Left lung (tissue), 14 donors: ENCODE measurements at places on chromosomes 7 and 10. TPM values are rescaled to one million over a fixed set of nuclear protein-coding genes. Genes with fewer than 3 reads are reported as not detected.

Gene NKX2-3
- polyA plus RNA-seq = not detected

Gene AMZ1
- polyA plus RNA-seq = 0.80 TPM

Gene PUS7
- 34.1 TPM for polyA plus RNA-seq

Gene PRF1
- 3.2 TPM for polyA plus RNA-seq

Gene CAV2
- polyA plus RNA-seq = 93.9 TPM

Gene TMEM213
- 0.76 TPM for polyA plus RNA-seq

Gene RBM20
- polyA plus RNA-seq = 1.7 TPM

DNA sequence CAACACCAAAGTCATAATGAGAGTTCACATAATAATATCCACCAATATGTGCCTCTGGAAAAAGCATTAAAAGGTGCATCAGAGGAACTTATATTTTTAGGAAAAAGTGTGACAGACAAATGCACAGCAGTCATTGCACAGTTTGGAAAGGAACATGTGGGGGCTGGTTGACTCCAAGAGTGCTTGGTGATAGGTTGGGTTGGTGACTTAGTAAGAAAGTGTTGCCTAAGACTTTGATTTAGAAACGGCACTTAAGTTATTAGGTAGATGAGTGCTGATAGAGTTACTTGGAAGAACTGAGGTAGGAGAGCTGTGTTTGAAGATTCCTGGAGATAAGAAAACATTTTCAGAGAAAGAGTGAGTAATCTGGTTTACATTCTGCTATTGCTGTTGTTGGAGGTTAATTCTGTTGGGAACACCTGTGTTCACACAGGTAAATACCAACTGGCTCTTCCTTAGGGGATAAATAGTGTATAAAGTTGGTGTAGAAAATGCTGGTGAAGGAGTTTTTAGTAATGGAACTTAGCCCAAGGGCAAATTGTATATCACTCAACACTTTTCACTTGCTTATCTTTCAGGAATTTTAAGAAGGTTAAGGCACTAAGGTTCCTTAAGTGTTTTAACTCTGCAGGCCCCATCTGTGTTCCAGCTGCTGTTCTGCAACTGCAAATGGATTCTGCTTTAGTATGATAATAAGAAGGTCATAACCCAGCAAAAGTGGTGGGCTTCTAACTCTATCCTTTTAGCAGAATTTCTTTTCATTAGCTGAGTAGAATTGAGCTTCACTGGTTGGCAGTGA lies 196.1 kb downstream of the NSUN6 start:
- no peak for DNase-seq

DNA sequence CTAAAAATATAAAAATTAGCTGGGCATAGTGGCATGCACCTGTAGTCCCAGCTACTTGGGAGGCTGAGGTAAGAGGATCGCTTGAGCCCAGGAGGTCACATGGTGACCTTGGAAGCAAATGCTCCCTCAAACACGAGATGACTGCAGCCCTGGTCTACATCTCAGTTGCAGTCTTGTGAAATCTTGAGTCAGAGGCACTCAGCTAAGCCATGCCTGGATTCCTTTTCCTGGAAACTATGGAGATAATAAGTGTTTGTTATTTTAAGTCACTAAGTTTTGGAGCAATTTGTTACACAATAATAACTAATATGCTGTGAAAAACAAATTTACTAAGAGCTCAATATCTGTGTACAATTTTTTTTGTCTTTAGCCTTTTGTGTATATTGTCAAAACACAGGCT lies 284.3 kb upstream of the KAT6B start:
- DNase-seq = peak; percentile 44

DNA sequence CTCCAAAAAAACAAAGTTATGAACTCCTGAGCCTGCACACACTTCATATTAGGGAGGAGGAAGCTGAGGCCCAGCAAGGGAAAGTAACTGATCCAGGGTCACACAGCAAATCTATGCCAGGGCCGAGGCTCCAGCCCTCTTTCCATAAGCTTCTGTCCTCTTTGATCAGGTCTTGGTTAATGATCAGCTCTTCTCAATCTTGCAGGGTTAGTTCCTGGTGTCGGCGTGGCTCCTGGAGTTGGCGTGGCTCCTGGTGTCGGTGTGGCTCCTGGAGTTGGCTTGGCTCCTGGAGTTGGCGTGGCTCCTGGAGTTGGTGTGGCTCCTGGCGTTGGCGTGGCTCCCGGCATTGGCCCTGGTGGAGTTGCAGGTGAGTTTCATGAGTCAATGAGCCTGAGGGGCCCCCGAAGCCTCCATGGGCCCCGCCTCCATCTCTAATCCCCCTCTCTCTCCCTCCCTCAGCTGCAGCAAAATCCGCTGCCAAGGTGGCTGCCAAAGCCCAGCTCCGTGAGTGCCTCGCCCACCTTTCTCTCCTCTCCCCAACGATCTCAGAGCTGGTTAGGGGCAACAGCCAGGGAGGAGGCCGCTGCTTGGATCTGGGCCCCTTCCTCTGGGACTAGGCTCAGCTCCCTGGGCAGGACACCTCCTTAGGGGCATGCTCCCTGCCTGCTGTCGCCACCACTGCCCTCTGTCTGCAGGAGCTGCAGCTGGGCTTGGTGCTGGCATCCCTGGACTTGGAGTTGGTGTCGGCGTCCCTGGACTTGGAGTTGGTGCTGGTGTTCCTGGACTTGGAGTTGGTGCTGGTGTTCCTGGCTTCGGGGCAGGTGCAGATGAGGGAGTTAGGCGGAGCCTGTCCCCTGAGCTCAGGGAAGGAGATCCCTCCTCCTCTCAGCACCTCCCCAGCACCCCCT lies 23.7 kb upstream of the LIMK1 start:
- DNase-seq = peak; percentile 86

DNA sequence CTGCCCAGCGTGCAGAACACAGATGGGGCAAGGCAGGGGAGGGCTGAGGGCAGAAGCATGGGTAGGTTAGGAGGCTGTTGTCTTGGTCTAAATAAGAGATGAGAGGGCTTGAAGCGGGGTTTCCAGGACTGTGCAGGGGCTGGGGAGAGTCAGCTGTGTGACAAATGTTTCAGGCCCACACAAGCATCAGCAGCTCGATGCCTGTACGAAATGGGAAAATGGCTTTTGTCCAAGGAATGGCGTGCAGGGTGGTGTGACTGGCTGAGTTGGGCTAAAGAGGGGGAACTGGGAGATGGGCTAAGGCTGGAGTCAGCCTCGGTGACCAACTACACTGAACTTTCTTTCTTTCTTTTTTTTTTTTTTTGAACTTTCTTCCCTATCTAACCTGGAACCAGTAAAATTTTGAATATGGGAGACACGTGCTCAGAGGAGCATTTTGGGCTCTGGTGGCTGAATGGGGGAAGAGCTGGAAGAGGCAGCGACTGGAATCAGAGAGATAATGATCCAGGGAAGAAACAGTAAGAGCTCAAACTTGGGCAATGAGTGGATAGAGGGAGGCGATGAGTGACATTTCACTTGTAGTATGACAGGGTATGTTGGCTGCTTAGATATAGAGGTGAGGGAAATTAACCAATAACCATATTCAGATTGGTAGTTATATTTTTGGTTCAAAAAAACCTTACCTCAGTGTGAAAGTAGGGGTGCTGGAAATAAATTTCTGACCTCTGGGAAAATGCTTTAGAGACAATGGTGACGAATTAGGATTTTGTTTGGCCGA lies 10.2 kb upstream of the EPHA1 start:
- no peak for DNase-seq

DNA sequence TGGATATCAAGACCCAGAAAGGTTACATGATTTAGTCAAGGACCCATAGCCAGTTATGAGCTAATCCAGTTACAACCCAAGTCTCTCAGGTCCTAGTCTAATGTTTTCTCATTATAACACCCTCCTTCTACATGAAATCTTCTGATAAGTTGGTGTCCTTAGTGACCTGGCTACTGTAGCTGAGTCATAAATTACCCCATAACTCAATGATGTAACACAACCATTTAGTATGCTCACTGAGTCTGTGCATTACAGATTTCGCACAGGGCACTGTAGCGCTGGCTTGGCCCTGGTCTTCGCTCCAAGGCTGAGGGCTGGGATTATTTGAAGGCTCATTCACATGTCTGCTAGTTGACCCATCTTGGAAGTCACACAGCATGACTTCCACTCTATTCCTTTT lies 36.0 kb upstream of the GLCCI1 start:
- no peak for DNase-seq

DNA sequence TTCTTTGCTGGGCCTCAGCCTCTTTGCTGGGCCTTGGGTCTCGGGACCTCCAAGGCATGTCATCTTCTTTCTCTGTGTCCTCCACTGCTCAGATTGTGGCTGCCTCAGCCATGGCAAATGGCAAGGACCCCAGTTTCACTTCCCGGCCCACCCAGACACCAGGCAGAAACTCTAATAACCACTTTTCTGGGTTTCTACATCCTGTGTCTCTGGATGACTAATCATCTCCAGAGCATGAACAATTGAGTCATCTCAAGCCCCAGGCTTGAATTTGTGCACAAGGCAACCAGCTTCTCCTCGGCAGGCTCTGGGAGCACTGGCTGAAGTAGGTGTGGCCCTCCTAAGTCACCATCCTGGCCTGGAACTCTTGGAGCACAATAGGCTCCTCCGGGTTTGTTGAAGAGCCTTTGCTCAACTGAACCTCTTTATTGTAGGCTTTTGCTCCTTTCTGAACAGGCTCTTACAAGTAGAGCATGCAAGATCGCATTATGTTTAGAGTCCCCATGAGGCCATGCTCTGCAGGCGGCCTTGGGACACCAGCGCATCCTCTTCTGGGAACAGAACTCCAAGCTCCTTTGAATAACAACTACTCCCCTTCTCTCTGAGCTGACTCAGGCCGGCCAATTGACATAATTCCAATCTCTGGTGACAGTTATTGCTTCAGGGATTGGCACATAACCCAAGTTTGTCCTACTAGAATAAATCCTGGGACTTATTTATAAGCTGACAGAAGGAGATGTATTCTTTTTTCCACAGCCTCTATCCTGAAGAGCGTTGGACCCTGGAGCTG lies 218.1 kb downstream of the WDR11 start:
- DNase-seq = no peak

DNA sequence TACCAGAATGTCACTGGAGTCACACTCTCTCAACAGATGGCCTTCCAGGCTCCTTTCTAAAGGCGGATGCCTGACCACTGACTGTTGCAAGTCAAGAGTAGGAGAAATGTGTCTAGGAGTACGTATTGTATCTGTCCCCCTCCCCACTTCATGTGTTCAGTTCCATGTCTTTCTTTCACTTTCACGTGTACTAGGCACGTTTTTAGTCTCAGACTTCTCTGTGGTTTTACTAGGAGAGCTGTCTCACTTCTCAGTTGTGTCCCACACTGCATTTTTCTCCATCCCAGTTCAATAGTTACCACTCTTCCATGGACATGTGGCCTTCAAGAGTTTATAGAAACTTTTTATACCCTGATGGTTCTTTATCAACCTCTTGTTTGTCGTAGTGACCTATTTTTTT lies 893.0 kb downstream of the NRG3 start:
- DNase-seq = no peak

GRCh38 chr10:99941942-99942820 lies 67.6 kb downstream of the DNMBP start:
- no peak for DNase-seq

- no peak for DNase-seq
Measured at GRCh38 chr10:94006591-94007550, 13.1 kb downstream of the PLCE1 start.

DNA sequence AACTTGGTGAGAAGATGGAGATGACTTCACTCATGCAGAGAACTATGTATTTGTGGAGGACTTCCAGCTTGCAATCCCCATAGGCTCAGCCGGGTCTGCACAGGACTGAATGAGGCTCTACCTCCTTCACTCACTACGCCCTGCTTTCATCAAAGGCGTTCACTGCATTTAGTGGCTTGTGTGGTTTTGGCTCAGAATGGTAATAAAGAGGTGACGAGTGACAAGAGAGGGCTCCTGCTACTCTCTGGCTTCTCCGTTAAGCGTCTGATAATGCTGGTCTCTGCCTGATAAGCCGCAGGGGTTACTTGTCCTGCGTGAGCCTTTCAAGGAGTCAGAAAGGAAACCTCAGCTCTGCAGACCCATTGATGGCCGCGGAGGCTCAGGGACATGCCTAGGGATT lies 343.4 kb downstream of the PRPF18 start:
- DNase-seq = no peak

GRCh38 chr10:64376167-64376566 lies 855.0 kb downstream of the REEP3 start:
- no peak for DNase-seq

DNA sequence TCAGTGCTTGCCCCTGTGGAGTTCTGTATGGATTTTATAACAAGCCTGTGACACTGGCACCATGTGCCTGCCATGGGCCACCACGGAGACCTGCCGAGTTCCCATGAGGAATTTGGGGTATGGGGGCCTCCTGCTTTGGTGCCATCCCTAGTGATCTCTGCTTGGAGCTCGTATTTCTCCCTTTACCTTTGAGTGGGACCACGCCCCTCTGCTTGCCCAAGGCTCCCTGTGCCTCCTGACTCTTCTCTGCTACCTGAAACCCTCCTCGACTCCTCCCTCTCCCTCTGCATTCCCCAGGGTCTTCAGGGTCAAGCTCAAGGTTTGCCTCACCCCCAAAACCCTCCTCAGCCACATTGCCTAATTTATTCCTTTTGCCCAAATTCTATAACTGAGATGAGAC lies 225.0 kb downstream of the BUB3 start:
- no peak for DNase-seq

DNA sequence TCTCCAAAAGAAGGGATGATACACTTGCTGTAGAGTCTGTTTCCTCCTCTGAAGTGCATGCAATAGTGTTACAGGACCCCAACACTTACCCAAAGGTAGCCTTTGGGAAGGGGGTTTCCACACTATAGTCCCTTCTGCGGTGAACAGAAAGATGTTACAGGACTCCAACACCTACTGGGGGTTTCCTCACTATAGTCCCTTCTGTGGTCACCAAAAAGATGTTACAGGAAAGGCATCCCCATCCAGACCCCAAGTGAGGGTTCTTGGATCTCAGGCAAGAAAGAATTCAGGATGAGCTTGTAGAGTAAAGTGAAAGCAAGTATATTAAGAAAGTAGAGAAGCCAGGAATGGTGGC lies 69.2 kb upstream of the PIK3CG start:
- DNase-seq = no peak

GRCh38 chr10:121556455-121556854 lies 41.8 kb downstream of the FGFR2 start:
- DNase-seq = no peak

DNA sequence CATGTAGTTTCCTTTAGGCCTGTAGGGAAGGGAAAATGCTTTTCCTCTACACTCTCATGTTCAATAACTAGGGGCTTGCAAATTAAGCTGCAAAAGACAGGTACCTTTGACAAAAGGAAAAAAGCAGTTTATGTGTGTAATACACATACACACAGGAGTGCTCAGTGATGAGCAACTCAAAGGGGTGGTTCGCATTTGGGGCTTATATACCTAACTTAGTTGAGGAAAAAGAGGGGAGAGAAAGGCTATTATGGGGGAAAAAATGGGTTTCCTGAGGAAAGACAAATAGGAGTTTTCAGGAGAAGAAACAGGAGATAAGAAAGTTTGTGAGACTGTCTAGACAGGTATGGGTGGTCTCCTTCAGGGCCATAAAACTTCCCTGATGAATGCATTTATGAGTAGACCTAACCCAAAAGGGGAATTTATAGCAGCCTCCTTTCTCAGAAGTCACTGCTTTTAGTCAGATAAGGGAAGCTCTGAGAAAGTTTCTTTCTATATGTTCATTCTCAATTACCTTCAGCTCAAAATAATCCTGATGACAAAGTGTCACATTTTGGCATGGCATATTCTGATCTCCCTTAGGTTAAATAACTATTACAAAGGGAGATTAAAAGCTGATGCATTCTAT lies 55.2 kb upstream of the EZH2 start:
- DNase-seq = no peak

GRCh38 chr7:88758381-88759229 lies 895 bp upstream of the ZNF804B start:
- no peak for DNase-seq

- no peak for DNase-seq
Measured at GRCh38 chr7:154743206-154743605, 259.7 kb downstream of the PAXIP1 start.
